ENCODE measurements at places on chromosomes 6 and 20.

DNA sequence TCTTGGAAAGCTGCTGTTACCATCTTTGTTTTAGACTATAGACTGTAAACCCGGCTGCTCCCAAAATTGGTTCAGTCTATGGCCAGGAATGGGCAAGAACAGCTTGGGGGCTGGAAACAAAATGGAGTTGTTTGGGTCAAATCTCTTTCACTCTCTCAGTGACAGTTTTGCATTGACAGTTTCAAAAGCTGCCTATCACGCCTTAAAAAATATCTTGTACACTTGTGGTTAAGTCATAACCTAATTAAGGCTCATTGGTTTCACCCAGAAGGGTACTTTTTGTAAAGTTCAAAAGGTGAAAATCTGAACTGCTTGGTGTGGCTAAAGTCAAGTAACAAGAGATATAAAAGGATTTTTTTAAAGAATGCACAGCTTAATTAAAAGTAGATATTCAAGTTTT, 76.1 kb upstream of the PRL start:
- no peak for DNase-seq

GRCh38 chr6:31479151-31479932, 18.6 kb upstream of the MICB start:
- DNase-seq = no peak

DNA sequence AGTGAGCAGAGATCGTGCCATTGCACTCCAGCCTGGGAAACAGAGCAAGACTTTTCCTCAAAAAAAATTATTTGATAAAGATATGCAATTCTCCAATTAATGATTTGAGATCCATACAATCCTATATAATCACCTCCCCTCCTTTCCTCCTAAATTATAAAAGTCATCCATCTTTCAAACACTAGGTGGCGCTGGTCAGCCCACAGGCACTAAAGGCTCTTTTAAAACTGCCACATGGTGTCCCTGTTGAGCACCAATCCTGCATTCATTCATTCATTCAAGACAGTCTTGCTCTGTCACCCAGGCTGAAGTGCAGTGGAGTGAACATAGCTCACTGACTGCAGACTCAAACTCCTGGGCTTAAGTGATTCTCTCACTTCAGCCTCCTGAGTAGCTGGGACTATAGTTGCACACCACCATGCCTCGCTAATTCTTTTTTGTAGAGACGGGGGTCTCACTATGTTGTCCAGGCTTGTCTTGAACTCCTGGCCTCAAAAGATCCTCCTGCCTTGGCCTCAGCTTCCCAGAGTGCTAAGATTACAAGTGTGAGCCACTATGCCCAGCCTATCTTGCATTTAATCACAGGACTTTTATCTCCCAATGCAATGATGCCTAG, 58.7 kb upstream of the SLC2A12 start:
- no peak for DNase-seq

GRCh38 chr6:144931172-144932035, 646.3 kb downstream of the UTRN start:
- no peak for DNase-seq

DNA sequence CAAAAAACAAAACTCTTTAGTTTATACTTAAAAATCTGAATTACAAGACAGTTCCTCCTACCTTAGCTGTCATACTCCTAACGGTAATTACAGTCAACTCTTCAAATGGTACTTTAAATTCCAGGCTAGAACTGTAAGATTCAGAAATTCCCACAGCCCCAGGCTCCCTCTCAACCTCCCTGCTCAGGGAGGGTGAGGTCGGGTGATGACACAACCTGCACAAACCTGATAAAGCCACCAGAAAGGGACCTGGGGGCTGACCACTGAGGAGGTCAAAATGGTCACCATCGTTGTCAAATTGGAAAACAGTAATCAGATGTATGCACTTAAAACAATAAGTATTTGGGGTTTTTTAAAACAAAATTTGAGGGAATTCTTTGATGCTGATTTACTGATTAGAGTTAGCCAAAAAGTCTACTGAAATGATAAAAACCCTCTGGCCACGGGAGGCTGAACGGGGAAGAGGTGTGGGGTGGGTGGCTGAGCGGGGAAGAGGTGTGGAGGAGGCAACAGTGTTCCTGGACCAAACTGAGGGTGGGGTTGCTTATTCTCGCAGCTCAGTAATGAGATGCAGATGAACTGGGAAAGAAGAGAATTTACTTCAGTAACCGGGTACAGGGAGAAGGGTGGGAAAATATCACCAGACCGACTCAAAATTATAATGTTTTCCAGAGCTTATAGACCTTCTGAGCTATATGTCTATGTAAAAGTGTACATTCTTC, 52.4 kb downstream of the SLC22A1 start:
- DNase-seq = no peak

DNA sequence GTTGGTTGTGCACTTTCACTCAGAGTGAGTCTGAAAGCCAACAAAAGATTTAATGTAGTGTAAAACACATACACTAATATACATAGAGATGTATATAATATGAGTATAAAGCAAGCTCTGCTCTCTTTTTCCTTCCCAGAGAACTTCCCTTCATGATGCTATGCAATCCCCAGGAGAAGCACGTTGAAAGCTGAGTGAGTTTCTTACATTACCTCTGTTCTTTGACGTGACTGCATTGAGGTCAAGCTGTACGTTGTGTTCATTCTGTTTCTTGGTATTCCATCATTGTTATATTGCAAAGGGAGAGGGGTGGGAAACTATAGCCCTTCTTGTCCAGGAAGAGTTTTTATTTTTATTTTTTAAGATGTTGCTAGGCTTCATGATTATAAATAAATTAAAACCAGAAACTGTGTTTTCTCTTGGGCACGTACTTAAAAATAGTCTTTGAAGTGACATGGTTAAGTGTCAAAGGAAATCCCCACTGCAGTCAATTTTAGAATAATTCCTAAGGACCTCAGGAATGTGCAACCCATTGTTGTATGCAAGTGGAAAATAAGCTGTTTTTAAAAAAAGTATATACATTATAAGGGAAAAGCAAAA, 651.0 kb downstream of the CD109 start:
- no peak for DNase-seq

DNA sequence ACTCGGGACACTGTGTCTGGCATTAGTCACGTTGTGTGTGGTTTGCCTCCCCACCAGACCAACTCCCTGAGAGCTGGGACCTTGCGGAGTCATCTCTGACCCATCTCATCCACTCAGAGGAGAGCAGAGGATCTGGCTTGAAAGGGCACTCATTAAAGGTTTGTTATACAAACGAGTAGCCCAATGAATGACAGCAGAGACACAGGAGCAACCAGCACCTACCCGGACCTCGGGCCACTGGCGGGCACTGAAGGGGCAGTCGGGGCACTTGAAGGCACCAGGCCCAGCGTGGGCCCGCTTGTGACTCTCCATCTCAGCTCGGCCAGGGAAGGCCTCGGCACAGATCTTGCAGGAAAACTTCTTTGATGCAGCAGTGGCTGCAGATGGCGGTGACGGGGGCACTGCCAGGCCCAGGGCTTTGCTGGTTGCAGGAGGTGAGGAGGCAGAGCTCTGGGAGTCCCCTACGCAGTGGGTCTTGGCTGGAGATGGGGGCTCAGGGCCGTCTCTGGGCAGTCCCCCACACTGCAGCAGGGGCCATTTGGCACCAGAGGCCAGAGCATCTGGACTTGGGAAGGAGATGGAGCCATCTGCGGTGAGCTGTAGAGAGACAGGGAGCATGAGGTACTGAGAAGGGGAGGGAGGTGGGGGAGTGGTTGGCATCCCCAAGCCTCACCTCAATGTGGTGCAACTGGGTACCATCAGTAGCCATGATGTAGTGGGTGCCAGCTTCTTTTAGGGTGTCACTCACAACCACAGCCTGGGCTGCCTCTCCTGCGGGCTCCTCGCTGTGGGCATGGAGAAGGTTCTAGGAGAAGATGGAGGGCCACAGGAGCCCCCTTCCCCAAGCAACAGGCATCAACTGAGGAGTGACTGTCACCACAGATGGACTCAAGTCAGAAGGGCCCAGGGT, 17.7 kb downstream of the PCIF1 start:
- DNase-seq = no peak

- peak; percentile 23 for DNase-seq
Measured at GRCh38 chr6:34053721-34054120, 92.2 kb downstream of the GRM4 start.

DNA sequence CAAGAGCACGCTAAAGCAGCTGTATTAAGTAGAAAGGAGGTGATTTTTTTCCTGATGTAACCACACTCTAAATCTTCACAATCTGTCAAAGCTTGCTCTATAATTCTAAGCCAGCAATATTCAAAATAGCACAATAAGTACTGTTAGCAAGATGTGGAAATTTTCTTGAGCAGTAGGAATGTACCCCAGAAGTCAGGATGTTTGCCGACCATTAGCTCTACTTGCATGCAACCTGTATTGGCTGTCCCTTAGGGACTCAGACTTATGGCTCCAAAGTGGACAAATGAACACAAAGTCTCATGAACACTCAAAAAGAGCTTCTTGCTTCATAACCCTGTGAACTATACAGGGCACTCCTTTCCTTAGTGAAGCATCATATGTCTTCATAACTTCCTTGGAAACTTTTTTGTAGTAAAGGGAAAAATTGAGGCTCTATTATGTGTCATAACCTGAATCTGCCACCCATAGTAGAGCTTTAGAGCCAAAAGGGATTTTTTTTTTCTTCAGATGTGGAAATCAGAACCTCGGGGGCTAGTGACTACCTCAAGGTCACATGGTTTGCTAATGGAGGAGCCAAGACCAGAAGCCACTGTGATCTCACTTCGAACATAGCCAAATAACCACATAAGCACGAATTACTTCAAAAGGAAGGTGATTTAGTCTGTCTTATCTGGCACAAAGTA, 54.5 kb downstream of the ADGRG6 start:
- DNase-seq = no peak

DNA sequence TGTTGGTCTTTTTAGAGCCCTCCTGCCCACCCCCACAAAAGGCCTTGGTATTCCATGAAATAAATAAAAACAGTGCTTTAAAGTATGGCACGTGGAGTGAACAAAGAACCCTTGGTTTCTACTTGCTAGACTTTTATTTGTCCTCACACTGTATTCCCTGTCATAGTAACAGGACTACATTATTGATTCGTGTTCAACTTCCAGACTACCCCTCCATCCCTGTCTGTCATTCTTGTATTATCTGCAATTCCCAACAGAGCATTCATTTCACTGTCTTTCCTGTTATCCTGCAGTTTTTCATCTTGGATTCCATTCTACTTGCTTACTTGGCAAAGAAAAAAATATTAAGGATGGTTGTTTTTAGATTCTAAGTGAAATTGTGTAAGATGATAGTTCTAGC, 307.4 kb upstream of the CNR1 start:
- no peak for DNase-seq

- DNase-seq = no peak
Measured at GRCh38 chr6:155404937-155405336, 50.7 kb downstream of the NOX3 start.

DNA sequence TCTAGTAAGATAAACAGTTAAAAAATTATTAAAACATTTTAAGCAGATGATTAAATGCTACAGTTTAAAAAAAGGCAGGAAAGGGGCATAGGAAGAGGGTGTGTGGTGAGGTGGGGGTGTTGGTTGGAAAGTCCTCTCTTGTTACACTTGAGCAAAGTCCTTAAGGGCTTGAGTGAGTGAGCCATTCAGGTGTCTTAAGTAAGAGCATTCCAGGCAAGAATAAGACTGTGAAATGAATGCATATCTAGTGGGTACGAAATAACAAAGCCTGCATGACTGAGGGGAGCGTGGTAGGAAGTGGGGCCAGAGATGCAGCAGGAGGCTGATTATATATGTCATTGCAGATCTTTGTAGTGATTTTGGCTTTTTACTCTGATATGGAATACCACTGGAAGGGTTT, 5.1 kb downstream of the CDKAL1 start:
- DNase-seq = no peak

GRCh38 chr6:170456334-170456733, 96.8 kb downstream of the PSMB1 start:
- DNase-seq = no peak

GRCh38 chr6:123550052-123550617, 86.6 kb downstream of the TRDN start:
- DNase-seq = no peak

DNA sequence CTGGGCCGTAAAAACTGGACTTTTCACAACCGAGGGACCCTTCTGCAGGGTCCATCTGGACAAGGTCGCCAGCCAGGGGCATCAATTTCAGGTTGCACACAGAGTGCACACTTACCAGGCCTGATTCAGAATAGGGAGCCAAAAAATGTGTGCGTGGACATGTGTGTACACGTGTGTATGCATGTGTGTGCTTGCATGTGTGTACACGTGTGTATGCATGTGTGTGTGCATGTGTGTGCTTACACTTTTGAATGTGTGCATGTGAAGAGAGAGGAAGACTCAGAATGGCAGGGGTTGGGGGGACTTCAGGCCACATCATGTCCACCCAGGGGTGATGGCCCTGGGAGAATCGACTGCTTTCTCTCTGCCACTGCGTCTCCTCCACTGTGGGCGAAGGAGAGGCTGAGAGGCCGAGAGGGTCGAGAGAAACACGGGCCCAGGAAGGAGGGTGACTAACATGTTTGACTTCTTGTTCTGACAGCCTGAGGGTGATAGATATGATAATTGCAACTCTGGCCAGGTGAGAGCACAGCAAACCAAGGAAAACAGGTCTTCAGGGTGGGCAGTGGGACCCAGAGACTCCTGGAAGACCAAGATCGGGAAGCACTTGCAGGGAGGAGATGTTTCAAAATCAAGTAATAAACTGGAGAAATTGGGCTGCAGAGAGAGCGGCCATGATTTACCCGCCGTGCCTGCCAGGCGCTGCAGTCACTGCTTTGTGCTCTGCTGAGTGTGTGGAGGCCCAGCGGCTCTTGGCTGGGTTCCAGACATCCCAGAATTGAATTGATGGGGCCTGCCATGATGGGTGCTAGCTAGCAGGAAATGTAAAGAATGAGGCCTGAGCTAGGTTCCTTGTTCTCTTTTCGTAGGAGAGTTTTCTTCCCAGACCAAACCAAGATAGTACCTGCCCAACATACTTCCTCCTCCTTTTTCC, 310.8 kb downstream of the QKI start:
- DNase-seq = no peak

- no peak for DNase-seq
Measured at GRCh38 chr20:8356806-8357205, 224.7 kb downstream of the PLCB1 start.

DNA sequence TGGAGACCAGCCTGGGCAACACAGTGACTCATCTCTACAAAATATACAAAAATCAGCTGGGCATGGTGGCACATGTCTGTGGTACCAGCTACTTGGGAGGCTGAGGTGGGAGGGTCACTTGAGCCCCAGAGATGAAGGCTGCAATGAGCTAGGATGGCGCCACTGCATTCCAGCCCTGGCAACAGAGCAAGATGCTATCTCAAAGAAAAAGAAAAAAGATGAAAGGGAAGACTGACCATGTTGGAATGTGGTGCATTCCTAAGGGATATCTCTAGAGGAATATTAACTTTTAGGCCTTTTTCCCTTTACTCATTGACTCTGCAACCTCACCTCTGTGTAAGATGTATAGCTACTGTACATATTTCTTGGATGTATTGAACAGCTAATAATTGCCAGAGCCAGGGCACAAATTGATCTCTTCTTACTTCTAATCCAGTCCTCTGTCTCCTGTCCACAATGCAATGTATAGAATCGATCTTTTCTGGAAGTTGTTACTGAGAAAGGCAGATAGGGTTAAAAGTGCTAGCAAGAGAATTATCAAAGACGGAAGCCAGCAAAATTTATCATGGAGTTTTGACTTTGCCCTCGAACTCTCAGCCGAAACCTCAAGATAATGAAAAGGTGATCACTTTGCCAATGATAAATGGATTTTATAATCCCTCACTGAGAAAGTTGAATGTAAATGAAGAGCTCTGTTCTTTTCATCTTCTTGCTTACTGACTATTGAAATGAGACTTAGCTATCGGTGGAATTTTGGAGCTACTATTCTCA, 46.3 kb downstream of the GCNT2 start:
- no peak for DNase-seq

Measured in caudate nucleus (tissue), 63 donors.